ENCODE measurements at places on chromosomes 7 and 10.

DNA sequence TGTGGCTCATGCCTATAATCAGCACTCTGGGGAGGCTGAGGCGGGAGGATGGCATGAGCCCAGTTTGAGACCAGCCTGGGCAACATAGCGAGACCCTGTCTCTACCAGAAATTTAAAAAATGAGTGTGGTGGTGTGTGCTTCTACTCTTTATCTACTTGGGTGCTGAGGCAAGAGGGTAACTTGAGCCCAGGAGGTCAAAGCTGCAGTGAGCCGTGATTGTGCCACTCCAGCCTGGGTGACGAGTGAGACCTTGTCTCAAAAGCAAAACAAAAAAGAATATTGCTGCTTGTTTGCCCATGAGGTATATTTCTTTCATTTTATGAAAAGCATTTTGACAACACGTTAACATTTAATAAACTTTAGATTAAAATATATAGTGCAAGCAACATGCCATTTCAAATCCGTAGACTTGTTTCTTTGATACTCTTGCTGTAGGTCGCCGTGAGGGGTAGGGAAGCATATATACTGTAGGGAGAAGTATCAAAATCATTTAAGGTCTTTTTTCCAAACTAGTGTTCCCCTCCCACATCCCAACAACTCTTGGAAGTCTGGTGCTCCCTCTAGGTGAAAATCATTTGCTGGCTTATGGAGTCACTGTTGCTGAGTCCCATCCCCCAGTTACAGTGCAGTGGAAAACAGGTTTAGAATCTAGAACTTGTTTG is 4.3 kb upstream of the LSMEM1 start:
- no peak for DNase-seq

DNA sequence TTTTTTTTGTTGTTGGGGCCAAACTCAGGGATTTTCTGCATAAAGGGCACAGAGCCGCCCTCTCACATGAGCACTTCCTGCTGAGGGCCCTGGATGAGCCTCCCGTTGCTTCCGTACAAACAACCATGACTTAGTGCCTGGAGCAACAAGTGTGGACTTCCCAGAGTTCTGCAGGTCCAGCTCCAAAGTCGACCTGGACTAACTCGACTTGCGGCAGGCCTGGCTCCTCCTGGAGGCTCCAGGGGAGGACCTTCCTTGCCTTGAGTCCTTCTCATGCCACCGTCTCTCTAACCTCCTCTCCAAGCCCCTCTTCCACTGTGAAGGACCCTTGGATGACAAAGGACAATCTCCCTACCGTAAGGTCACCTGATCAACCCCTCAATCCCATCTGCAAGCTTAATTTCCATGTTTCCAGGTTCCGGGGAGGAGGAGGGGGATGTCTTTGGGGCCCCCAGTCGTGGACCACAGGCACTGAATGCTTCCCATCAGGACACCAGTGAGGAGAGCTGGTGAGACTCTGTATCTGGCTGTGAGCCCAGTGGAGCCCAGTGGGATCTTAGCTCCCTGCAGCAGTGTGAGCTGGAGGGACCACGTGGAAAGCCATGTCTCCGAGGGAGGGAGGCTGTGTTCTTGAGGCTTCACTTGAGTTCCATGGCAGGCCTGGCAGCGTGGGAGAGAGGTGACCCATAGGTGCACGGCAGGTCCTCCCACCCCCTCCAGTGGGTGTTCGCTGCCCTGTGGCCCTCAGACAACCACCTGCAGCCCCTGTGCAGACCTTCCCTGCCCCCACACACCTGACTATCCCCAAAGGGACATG is 199.5 kb upstream of the PPP2R2D start:
- no peak for DNase-seq

- DNase-seq, result no peak
Observed at GRCh38 chr7:149559711-149560110, 62.1 kb upstream of the ZNF746 start.

DNA sequence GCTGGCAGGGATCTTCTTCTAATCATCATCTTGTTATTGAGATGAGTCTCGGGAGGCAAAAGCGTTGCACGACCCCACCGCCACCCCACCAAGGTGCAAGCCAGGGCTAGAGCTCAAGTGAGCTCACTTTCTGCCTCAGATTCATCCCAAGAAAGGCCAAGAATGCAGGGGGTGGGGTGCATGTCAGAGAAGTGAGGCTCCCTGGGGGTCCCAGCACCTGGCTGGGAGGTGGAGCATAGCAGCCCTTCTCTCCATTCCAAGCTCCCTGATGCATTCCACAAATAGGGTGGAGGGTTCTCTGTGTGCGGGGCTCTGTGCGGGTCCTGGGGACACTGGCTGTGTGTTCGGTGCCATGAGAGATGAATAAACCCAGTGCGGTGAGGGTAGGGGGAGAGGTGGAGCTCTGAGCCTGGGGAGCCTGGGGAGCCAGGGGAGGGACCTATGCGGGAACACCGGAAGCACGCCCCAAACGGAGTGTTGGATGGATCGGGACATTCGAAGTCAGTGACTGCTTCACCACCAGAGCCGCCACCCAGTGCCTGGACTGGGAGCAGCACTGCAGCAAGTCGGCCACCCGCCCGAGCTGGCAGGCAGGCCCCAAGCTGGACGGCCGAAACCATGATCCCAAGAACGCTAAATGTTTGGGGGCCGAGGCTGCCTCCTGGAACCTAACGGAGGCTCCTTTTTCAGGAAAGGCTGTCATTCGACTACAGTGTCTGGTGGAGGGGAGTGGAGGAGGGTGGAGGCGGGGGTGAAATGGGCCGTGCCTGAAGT is 17.9 kb upstream of the HMX3 start:
- no peak for DNase-seq

DNA sequence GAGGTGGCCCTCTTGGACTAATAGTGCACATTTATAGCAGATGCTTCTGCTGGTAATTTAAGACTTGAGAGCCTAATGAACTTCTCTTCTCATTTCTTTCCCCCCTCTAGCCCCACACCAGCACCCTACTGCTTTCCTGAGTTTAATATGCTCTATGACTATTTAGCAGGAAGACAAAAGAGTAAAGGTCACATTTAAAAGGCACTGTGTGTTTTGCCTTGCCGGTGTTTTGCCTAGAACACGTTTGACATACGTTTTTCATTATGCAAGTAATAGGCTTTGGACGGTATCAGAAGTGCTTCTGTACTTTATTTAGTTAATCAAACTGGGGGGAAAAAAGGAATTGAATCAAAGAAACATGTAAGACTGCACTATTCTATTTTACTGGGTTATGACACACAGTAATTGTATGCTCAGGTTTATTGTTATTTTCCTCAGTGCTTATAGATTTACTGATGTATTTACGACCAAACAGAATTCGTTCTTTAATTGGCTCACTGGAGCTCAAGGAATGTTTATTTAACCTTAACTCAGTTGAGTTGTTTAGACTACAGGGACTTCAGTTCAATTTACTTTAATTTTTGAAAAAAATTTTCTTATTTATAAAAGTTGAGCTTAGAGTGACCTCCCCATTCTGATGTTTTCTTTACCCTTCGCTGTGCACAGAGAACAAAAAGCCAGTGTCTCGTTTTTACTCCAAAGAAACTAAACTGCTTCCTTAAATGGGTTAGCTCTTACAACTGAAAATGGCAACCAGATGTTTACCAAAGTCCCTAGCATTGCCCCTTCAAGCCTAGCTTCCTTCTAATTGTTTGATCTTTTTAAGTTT is 35.4 kb downstream of the CPED1 start:
- no peak for DNase-seq

DNA sequence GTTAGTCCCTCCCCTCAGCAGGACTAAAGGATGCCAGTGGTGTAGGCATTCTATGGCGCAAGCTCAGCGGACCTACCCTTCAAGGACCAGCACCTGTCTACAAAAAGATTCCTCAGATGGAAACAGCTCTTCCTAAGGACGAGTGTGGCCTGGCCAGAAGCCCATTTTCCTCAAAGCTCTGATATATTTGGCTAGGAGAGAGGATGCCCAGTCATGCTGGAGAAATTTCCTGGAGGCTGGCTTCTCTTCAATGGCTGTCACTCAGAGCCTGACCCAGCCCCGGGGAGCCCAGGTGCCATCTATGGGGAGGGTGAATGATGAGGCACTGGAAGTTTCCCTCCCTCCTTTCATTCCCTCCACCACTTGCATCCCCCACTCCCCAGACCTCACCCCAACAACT is 111.5 kb downstream of the PLXNA4 start:
- no peak for DNase-seq

GRCh38 chr7:157668884-157669767 is 332.3 kb downstream of the DNAJB6 start:
- DNase-seq, result no peak

GRCh38 chr10:91172348-91172747 is 48.1 kb upstream of the PCGF5 start:
- DNase-seq, result no peak

DNA sequence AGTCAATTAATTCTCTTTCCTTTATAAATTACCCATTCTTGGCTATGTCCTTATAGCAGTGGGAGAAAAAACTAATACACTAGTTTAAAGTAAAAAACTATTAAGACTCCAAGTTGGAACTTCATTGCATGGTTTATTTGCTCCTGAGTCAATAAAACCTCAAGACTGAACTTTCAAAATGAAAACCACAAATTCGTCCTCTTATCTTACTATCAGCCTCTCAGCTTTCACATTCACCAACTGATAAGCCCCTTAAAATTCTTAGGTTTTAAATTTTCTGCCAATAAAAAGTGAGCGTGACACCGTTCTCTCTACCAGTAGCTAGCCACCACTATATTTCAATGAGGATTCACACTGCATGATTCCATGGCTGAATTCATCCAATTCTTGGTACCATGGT is 346.4 kb upstream of the NPSR1 start:
- DNase-seq, result no peak

GRCh38 chr7:102152672-102153598 is 133.7 kb upstream of the SH2B2 start:
- no peak for DNase-seq

- no peak for DNase-seq
Observed at GRCh38 chr7:147937428-147937827, 653.1 kb upstream of the C7orf33 start.

GRCh38 chr10:71447676-71448075 is 51.0 kb downstream of the CDH23 start:
- no peak for DNase-seq

- DNase-seq, result no peak
Observed at GRCh38 chr10:100307684-100308083, 21.2 kb upstream of the BLOC1S2 start.

GRCh38 chr7:56028942-56029630 is 22.2 kb downstream of the PSPH start:
- no peak for DNase-seq

DNA sequence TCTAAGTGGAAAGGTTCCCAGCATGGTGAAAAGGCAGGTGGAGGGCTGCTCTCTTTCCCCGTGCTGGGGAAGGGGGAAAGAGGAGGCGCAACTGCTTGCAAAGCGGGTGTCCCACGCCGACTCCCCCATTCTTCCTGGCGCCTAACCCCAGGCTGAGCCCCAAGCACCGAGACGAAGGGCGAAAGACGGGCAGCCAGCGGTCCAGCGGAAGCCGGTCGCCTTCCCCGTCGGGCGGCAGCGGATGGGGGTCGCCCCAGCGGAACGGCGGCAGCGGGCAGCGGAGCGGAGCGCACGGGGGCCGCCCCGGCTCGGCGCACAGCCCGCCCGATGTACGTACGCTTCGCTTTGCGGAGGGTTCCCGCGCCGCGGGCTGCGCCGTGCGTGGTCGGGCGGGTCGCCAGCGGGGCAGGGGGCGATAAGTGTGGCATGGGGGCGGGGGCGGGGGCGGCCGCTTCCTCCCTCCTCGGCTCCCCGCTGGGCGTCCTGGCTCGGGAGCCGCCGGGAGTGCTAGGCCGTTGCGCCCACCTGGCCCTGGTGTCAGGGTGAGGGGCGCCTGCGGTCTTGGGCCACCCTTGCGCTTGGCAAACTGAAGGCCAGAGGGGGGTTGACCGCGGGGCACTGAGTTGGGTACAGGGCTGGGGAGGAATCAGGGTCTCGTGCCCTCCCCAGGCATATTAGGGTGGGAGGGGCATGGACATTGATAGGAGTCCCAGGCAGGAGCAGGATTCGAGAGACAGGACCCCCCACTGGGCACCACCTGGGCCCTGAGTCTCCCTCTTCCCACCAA is 35.2 kb upstream of the HSPB1 start:
- no peak for DNase-seq

DNA sequence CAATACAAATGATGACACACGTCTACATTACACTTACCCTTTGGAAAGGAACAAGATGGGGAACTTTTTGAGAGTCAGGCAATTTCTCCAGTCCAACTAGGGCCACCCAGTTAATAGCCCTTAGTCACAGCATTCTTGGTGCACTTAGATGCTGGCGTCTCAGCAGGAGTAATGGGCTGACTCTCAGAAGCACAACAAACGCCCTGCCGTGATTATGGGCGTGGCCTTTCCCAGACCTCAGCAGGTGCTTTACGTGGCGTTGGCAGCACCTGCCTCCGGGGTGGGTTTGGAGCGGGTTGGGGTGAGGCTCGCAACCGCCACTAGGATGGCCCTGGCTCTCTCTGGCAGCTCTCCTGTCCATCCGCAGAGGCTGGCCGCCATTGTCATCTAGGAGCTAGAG is 147.6 kb upstream of the SHH start:
- DNase-seq, result peak; percentile 27

DNA sequence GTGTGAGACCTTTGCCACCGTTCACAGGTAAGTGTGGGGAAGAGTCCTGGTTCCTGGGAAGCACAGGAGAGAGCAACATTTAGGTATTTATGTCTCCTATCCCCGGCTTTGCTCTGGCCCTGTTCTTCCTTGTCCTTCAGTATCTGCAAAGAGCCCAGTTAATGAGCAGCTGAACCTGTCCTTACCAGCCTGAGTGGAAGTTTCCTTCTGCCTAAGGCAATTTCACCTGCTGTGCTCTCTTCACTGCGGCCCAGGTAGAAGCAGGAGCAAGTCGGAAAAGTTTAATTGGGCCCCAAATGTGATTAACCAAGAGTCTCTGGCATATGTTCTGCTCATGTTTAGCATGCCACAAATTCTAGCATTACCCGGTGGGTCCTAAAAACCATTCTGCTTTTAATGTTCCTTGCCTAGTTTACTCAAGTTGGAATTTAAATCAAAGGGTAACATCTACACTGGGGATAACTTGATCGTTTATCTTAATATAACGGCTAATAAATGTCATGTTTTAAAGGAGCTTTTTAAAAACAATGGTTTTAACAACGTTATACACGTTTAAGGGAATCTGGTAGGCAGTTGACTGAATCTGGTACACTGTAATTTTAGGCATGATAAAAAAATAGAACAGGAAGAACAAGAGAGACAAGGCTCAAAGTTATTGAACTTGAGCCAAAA is 817.1 kb downstream of the TYW1 start:
- DNase-seq, result no peak

DNA sequence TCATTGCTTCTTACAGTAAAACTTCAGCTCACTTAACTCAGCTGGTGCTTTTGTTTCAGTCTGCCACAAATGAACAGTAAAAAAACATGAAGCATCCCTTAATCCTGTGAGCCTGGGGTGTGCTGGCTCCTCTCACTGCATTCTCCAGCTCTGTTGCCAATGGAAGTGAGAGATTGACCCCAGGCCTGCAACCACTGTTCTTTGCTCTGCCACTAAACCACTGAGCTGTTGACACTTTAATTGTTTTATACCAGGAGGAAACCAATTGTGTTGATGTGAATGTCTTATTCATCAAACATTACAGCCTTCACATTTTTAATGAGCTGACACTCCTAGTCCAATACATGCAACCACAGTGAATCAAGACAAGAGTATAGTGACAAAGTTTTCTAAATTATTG is 69.4 kb upstream of the FZD1 start:
- DNase-seq, result no peak

Data from NCI-H1105 (cell line).